ENCODE measurements at places on chromosomes 6 and 20. TPM values are rescaled to one million over a fixed set of nuclear protein-coding genes. Genes with fewer than 3 reads are reported as not detected.

Gene DSP
- total RNA-seq: under 0.01 TPM

Gene CALHM5
- 8.5 TPM for total RNA-seq

Gene CCDC170
- total RNA-seq: 0.09 TPM

Gene SLC22A2
- not detected for total RNA-seq

Gene CDKAL1
- 19.7 TPM for total RNA-seq

Measured in endothelial cell of coronary artery (primary cell).